Karpas-422 (cell line): ENCODE measurements at places on chromosomes 7 and 10. TPM values are rescaled to one million over a fixed set of nuclear protein-coding genes. Genes with fewer than 3 reads are reported as not detected.

The DGKI gene
- total RNA-seq, result not detected in 2 replicates

The BBIP1 gene
- 6.3 and 53.8 TPM in 2 replicates for total RNA-seq

The RBM20 gene
- total RNA-seq, result not detected in 2 replicates

The ARMC3 gene
- not detected in 2 replicates for total RNA-seq

- no peak for DNase-seq
Observed at GRCh38 chr7:122257056-122257455, 47.5 kb downstream of the FEZF1 start.

- peak; percentile 75 for DNase-seq
Observed at GRCh38 chr7:2231992-2232765, 566 bp downstream of the MAD1L1 start.

DNA sequence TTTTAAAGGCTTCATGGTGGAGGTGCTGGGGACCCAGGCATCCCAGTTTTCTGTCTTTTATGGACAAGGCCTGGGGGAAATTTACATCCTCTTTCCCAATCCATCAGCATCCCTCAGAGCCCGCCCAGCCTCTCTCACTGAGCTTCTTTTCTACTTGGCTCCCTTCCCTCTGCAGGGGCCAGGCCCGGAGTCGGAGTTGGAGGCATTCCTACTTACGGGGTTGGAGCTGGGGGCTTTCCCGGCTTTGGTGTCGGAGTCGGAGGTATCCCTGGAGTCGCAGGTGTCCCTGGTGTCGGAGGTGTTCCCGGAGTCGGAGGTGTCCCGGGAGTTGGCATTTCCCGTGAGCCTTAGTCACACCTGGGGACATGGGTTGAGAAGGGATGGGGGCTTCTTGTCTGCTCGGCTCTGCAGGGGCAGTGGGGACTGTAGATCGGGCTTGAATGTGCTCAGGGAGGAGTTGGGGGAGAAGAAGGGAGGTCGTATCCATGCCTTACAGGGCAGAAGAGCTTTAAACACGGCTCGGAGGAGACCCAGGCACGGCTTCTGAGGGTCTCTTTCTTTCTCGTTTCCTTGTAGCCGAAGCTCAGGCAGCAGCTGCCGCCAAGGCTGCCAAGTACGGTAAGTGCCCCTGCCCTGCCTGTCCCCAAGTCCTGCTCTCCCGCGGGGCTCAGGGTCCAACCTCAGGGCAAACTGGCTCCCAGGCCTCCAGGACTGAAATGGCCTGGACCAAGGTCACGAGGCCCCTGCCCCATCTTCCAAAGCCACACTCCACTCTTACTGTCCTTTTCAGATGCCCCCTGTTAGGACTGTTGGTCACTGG lies 27.3 kb upstream of the LIMK1 start:
- no peak for DNase-seq

DNA sequence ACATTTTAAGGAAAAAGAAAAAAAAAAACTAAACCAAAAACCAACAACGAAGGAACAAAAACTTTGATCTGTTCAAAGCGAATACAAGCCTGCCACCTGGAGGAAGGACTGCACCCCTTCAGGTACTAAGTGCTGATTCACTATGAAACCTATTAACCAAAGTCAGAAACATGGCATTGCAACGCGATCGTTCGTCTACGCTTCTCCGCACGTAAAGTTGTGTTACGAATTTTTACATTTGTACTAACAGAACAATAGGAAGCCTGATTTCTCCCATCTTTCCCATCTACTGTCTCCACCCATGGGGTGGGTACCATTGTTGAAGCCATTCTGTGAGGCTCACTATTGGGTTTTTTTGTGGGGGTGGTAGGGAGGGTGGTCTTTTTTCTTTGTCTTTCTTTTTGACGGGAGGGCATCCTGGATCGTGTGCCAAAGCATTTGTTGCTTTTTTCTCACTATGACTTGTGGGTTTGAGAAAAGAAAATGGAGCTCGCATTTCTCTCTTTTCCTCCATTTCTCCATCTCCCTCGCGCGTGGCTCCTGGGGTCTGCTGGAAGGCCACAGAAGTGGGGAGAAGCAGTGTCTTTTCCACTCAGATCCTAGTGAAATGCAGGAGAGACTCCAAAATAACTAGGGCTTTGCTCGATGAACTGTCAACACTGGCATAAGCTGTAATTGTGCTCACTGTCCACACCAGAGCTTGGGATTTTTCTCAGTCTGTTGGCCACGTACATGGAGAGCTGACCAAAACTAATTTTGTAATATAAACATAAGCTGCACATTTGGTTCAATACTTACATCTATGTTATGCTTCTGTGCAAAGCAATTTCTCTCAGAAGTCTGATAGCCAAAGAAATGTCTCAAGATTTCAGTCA lies 100.9 kb upstream of the YAE1 start:
- peak; percentile 81 for DNase-seq
